Brain microvascular endothelial cell (primary cell): ENCODE measurements at places on chromosomes 11 and 22.

DNA sequence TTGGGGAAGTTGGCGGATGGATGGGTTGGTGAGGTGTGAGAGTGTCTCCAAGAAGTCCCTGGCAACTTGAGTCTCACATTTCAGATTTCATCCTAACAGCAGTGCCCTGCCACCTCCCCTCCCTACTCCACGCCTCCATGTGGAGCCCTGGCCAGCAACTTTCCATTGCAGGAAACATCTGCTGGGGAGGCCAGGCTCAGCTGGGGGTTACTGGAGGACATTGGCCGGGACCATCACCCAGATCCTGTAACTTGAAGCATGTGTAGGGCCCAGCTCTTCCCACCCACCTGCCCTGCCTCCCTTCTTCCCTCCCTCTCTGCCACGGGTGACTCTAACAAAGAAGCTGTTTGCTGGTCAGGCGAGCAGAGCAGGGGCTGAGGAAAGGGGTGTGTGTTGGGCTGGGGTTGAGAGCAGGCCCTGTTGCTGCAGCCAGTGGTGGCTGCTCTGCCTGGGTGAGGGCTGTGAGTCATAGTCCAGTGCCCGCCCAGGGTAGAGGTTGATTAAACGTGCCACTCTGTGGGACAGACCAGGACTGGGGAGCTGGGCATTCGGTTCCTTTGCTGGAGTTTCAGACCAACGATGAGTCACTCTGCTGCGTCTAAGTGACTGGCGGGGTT lies 64.0 kb downstream of the SCN3B start:
- peak; percentile 20 for DNase-seq

GRCh38 chr11:132644520-132645239 lies 887.6 kb downstream of the OPCML start:
- DNase-seq, result no peak

GRCh38 chr11:92978271-92979111 lies 9.0 kb downstream of the MTNR1B start:
- DNase-seq, result no peak

- no peak for DNase-seq
Observed at GRCh38 chr11:48054994-48055291, 74.6 kb downstream of the PTPRJ start.

DNA sequence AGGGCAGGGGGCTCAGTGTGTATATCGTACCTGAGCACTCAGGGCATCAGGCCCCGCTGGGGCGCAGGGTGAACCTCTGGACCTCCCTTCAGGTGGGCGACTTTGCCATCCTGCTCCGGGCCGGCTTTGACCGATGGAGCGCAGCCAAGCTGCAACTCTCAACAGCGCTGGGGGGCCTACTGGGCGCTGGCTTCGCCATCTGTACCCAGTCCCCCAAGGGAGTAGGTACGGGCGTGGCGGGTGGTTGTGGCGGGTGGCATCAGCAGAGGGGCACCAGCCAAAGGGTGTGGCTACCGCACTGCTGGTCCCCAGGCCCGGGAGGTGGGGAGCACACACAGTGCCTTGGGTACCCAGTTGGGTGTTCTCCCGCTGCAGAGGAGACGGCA lies 6.3 kb downstream of the SLC39A13 start:
- no peak for DNase-seq

DNA sequence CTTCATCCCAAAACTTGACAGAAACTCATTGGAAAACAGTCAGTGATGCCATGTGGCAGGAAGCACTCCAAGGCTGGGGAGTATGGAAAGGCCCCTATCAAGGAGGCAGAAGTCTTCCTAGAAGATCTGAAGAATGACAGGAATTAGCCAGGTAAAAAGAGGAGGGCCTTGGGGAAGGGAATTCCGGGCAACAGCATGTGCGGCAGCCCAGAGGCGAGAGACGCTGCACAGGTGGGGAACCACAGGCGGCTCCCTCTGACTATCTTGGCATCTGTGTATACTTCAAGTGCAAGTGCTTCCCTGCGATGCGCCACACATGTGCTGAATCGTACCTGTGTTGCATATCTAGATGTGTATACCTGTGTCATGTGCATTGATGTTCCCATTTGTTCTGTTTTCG lies 12.7 kb downstream of the PDE2A start:
- DNase-seq, result no peak

DNA sequence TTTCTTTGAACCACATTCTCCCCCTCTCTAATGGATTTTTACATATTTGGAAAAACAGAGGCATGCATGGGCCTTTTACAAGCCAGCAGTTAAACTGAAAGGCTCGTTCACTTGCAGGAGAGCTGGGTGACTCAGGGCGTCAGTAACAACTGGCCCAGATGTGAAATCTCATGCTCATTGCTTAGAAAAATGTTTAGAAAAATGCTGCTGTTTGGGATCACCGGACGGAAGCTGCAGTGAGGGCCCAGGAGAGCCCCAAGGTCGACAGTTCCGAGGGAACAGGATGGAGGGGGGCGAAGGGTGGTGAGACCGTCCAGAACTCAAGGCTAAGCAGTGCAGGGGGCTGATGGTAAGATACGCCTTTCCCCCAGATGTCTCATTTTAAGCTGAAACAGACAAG lies 41.7 kb upstream of the SMTN start:
- DNase-seq, result no peak

DNA sequence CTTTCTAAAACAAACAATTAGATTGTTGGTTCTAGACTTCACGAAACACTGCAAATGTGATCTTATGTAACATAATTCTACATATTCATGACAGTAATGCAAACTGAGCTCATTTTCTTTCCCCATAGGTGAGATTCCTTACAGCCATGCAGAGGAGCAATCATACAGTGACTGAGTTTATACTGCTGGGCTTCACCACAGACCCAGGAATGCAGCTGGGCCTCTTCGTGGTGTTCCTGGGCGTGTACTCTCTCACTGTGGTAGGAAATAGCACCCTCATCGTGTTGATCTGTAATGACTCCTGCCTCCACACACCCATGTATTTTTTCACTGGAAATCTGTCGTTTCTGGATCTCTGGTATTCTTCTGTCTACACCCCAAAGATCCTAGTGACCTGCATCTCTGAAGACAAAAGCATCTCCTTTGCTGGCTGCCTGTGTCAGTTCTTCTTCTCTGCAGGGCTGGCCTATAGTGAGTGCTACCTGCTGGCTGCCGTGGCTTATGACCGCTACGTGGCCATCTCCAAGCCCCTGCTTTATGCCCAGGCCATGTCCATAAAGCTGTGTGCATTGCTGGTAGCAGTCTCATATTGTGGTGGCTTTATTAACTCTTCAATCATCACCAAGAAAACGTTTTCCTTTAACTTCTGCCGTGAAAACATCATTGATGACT lies 1.5 kb downstream of the OR9G1 start:
- no peak for DNase-seq

DNA sequence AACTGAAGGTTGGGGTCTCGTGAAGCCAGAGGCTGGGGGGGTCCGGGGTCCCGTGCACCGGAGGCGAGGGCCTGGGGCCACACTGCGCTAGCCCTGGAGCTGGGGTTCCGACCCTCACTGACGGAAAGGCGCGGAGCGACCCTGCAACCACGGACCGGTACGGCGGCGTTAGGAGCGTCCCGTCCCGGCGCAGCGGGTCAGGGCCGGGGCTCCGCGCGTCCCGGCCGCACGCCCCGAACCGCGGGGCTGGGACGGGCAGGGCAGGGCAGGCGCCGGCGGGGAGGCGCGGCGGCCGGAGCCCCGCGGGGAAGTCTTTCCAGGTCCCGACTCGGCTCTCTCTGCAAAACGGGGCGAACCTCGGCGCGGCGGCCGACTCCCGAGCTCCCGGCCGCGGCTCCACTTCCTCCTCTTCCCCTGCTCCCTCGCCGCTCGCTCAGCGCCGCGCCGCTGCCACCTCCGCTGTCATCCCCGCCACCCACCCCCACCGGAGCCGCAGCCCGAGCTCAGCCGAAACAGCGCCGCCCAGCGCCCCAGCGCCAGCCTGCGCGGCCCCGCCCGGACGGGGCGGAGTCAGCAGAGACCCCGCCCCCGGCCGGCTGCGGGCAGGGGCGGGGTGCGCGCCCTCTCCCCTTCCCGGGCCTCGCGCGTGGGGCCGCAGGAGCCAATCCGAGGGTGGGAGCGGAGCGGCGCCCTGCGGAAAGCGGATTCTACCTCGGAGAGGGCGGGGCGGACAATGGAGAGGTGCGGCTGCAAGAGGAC lies at the start of gene GDPD5:
Gene GDPD5 (minus strand): TSS at position 509 of the 759 bp plus-strand sequence. CDS start 48,206 bp downstream, outside the sequence.
- DNase-seq, result peak; percentile 24

GRCh38 chr11:80960381-80961029 lies 1519.7 kb upstream of the TENM4 start:
- DNase-seq, result no peak

GRCh38 chr11:103700622-103701021 lies 335.8 kb upstream of the DDI1 start:
- peak; percentile 63 for DNase-seq

DNA sequence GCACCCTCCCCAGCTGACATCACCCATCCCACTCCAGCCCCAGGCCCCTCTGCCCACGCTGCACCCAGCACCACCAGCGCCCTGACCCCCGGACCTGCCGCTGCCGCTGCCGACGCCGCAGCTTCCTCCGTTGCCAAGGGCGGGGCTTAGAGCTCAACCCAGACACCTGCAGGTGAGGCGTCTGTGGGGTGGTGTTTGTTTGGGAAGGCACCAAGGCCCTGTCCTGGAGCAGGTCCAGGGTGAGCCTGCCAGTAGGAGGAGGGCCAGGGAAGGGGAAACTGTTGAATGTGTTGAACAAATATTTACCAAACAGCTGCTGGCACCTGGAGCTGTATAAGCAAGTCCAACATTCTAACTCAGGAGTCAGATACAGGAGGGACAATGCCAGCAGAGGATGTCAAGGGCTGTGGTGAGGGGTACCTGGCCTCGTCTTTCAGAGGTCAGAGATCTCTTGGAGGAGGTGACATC lies 3.1 kb downstream of the VEGFB start:
- no peak for DNase-seq

DNA sequence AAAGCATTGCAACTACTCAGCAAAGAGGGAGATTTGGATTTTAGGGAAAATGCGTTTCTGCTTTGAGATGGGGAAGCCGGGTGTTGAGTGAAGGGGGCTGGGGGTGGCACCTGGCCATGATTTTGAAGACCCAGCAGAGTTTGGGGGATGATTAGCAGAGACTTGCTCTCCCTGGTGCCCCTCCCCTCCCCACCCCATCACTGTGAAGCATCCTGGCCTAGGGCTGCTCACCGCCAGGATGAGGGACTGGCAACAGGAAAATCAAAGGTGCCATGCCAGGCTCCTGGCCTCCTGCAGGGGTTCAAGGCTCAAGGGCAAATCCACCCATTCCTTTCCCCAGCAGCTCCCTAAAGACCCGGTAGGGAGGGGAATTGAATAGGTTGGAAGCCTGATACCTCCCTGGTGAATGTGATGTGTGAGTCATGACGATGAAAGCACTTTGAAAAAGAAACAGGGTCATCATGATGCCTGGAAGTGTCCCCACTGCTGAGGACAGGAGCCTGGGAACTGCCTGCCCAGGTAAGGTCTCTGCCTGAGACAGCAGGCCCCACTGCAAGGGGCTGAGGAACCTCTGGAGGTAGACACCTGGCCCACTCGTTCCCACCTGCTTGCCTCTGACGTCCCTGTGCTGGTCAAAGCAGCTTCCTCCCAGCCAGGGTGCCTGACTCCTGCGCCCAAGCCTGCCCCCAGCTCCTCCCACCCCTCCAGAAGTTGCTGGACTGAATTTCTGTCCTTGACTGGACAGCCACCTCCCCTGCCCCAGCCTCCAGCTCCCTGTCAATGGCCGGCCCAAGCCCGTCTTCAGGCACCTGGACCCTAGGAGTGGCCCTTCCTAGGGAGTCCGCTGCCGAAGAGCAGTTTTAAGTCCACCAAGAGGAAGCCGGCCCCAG lies 1.7 kb downstream of the CHST1 start:
- no peak for DNase-seq

- peak; percentile 59 for DNase-seq
Observed at GRCh38 chr22:40397396-40397795, 27.0 kb downstream of the SGSM3 start.

GRCh38 chr11:108970221-108970991 lies 305.5 kb downstream of the DDX10 start:
- DNase-seq, result no peak

DNA sequence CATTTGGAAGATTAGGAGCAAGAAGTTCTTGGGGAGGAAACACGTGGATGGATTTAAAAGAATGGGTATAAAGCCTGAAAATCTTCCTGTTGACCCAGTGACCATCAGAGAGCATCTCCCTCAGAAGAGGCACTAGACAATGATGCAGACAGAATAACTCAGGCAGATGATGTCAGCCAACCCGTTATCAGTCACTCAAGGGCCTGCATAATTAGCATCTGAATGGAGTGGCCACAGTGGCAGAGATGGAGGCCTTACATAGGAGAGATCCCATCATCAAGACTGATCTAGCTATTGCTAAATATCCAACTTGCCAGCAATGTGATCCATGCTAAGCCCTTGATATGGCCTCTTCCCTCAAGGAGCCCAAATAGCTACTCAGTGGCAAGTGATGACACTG lies 70.7 kb upstream of the CD82 start:
- no peak for DNase-seq

GRCh38 chr22:35988030-35988429 lies 40.6 kb downstream of the RBFOX2 start:
- no peak for DNase-seq

GRCh38 chr11:75474878-75475766 lies 42.1 kb upstream of the KLHL35 start:
- peak; percentile 46 for DNase-seq

DNA sequence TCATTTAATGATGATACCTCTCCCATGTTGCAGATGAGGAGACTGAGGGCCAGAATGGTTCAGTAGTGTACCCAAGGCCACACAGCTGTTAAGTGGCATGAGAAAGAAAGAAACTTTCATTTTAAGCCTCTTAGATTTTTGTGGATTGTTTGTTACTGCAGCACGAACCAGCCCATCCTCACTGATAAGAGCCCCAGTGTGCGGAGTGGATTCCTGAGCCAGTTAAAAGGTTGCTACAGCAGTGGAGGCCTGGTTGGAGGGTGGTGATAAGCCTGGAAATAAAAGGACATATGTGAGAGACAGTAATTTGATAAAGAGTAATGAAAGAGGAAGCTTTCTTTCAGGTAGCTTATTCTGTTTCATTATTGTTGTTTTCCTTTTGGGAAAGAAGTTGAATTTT lies 89.0 kb downstream of the ATXN10 start:
- DNase-seq, result no peak

GRCh38 chr11:120197977-120198376 lies 12.9 kb upstream of the OAF start:
- DNase-seq, result no peak

DNA sequence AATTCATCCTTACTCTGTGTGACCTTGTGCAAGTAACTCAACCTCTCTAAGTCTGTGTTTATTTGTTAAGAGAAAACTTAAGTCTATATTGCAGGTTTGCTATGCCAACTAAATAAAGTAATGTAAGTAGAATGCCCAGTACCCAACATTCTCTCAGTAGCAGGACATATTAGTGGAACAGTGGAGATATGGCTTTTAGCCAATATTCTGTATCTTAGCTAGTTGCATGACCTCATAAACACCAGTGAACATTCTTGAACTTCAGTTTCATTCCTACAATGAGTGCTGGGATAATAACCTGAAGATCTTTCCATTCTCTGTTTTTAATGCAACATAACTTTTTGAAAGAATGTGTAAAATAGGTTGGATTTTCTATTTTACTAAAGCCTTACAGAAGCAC lies 77.0 kb downstream of the RAB38 start:
- no peak for DNase-seq

- DNase-seq, result no peak
Observed at GRCh38 chr11:120998581-120998980, 25.3 kb upstream of the TBCEL start.
